ENCODE measurements at places on chromosomes 2 and 18. TPM values are rescaled to one million over a fixed set of nuclear protein-coding genes. Genes with fewer than 3 reads are reported as not detected.

The SLC39A6 gene
- 13.2 TPM for total RNA-seq

The MFSD2B gene
- 10.9 TPM for total RNA-seq

The TCF4 gene
- total RNA-seq: 22.9 TPM

The CYRIA gene
- total RNA-seq: 2.8 TPM

The ICA1L gene
- total RNA-seq: 0.74 TPM

The KCNE4 gene
- total RNA-seq: not detected

- no peak for DNase-seq
Observed at GRCh38 chr18:26902291-26902690, 36.8 kb upstream of the AQP4 start.

DNA sequence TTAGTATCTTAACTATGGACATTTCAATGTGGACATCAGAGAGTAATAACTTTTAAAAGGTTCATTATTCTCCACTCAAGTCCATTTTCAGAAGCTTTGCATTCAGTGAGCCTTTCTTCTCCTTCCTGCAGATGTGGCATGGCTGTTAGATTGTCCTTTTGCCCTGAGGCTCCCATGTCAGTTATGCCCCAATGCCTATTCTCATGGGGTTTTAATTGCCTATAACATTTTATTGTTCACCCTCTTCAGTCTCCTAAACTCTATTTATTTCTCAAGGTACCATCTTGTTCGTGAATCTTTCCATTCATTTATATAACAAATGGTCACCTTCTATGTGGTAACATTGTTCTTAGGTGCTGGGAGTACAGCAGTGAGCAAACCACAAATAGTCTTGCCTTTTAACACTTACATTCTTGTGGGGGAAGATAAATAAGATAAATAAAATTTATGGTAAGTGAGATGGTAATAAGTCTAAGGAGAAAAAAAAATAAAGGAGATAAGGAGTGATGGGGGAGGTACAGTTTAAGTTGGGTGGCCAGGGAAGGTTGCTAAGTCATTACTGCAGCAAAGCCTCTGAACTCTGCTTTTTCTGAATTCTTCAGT is 277.9 kb upstream of the SIX3 start:
- DNase-seq: no peak

- DNase-seq: no peak
Observed at GRCh38 chr2:149307014-149307413, 23.4 kb upstream of the LYPD6 start.

DNA sequence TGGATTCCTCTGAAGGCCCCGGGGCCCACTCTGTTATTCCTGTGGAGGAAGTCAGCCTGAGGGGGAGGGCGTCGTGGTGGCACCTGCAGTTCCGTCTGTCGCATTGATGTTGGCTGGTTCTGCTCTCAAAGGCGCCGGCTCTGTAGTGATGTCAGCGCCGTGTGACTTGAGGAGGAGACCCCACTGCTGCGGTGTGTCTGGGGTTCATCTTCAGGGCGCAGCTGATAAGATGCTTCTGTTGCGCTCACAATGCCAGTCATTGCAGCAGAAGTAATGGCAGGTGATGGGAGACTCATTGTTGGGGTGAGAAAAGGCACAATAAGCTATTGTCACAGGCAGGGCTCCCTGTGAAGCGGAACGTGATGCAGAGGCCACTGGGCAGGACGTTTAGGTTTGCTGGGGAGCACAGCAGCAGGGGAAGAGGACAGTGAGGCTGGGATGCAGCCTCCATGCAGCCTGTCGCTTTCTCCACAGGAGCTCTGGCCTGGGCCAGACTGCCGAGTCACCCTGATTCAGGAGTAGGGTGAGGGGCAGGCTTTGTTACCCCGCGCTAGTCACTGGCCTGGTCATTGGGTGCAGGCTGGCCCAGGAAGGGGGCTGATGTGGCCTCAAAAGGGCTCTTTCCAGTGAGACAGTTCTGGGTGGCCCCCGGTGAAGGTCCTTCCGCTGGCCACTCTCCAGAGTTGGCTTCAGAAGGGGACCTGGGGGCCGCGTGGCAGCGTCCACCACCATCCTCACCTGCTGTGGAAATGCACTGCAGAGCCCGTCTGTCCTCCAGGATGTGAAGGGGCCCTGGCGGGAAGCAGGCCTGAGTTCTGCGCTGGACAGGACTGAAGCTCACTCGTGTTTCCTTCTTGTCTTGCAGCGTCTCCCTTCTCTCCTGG is 42.9 kb downstream of the SH3BP4 start:
- no peak for DNase-seq

DNA sequence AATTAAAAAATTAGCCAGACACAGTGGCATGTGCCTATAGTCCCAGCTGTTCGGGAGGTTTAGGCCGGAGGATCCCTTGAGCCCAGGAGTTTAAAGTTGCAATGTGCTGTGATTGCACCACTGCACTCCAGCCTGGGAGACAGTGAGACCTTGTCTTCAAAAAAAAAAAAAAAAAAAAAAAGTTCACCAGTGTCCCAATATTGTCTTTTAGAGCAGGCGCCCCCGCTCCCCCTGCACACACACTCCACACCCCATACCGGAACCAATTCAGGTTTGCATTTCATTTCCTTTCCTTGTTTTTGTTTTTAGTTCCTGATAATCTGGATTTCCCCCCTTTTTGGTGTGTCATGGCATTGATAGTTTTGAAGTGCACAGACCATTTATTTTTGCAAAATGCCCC is 10.4 kb downstream of the TMEM87B start:
- no peak for DNase-seq

DNA sequence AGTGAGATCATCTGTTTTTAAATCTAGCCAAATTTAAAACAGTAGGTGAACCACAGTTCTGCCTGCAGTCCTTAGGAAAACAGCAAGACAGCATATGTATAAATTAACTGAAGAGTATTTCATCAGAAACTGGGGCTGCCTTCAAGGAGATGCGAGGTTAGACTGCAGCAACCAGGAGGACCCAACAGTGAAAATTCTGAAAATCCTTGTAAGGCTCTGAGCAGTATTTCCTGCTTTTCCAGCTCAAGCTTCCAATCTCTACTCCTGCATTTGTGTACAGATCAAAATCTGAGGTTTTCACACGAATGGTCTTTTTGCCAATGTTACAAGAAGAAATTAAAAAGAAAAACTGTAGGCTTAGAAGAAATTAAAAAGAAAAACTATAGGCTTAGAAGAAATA is 43.7 kb downstream of the CERKL start:
- DNase-seq: no peak

DNA sequence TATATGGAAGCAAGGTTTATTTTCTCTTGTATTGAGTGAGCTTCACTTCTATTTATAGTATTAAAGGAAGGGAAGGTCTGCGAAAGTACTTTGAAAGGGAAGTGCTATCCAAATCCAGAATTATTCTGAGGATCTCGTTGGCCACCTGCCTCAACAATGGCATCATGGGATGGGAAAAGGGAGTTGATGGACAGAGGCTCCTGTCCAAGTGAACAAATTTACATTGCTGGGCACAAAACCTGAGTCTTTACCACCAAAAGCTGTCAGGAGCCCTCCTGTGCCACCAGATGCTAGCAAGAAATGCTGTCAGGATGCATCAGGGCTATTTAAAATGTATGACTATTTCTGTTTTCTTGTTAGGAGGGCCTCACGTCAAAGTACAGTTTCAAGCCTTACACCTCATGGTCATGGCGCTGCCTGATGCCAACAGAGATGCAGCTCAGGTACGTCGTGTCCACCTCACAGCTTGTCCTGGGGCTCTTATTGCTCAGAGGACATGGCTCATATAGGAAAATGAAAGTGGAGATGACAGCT is 157.3 kb downstream of the ARHGAP28 start:
- no peak for DNase-seq

DNA sequence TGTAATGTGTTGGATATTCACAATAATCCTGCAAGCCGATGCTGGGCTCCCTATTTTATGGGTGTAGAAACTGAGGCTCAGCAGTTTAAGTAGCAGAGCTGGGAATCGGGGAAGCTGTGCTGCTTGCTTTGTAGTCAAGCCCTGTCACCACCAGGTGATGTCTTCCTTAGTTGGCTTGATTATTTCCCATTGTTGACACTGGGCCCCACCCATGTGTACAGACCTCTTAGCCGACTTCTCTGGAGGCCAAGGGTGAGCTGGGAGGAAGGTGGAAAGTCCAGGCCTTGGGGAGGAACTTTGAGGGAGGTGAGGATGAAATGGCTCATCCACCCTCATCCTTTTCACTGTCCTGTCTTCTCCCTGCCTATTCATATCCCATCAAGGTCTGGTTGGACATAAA is 60.0 kb downstream of the CAPN13 start:
- no peak for DNase-seq
